ENCODE measurements at places on chromosomes 1 and 21.

DNA sequence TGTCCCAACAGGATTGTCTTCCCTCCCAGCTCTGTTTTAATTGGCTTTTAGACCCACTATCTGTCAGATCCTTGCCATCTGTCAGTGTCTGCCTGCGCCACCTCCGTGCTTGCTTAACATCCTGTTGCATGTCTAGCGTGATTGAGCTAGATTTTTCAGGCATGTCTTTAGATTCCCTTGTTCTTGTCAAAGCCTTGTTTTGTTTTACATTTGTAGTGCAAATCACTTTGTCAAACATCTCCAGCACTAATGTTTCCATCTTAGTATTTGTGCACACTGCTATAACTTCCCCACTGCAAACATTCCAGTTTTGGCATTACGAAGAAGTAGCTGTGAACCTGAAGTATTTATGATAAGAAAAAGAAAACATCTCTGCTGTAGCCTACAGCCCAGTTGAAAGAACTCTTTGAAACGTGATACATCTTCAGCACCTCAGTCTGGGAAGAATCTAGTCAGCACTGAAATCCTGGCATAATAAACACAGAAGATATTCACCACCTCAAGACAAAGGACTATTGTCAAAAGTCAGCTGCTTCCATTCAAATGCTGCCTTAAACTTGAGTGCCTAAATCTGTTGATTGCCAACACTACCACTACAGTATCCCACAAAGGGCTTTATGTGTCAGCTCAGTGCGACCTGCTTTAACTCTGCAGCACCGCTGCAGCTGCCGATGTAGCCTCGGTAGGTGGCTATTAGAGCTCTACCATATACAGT is 105.0 kb downstream of the FNBP1L start:
- peaks cover 3% of the 10 kb centered on the region for H3K4me1 ChIP-seq
- H3K27me3 ChIP-seq: no peaks in the 10 kb centered on the region
- H3K27ac ChIP-seq: no peak overlapping the region
- no peak overlapping the region for H3K4me3 ChIP-seq
- peak; percentile 13 for DNase-seq

- peaks cover 2% of the 10 kb centered on the region for H3K4me1 ChIP-seq
- no peaks in the 10 kb centered on the region for H3K36me3 ChIP-seq
- no peak for DNase-seq
- H3K4me3 ChIP-seq: no peak overlapping the region
- no peaks in the 10 kb centered on the region for H3K27me3 ChIP-seq
- H3K27ac ChIP-seq: no peak overlapping the region
Observed at GRCh38 chr1:58874757-58875755, 91.2 kb upstream of the JUN start.

- no peaks in the 10 kb centered on the region for H3K36me3 ChIP-seq
- no peak overlapping the region for H3K27ac ChIP-seq
- DNase-seq: no peak
- H3K27me3 ChIP-seq: no peaks in the 10 kb centered on the region
- H3K4me1 ChIP-seq: no peaks in the 10 kb centered on the region
- no peak overlapping the region for H3K4me3 ChIP-seq
Observed at GRCh38 chr1:234526922-234527321, 47.9 kb upstream of the TARBP1 start.

- H3K4me3 ChIP-seq: no peak overlapping the region
- H3K36me3 ChIP-seq: no peaks in the 10 kb centered on the region
- no peak for DNase-seq
- no peaks in the 10 kb centered on the region for H3K27me3 ChIP-seq
- no peak overlapping the region for H3K27ac ChIP-seq
- no peaks in the 10 kb centered on the region for H3K4me1 ChIP-seq
Observed at GRCh38 chr1:63772201-63772600, 1.6 kb upstream of the ROR1 start.

GRCh38 chr1:52907812-52908153 is 13.8 kb downstream of the ECHDC2 start:
- no peaks in the 10 kb centered on the region for H3K36me3 ChIP-seq
- no peak for DNase-seq
- H3K4me3 ChIP-seq: no peak overlapping the region
- H3K4me1 ChIP-seq: peaks cover 4% of the 10 kb centered on the region
- no peaks in the 10 kb centered on the region for H3K27me3 ChIP-seq

DNA sequence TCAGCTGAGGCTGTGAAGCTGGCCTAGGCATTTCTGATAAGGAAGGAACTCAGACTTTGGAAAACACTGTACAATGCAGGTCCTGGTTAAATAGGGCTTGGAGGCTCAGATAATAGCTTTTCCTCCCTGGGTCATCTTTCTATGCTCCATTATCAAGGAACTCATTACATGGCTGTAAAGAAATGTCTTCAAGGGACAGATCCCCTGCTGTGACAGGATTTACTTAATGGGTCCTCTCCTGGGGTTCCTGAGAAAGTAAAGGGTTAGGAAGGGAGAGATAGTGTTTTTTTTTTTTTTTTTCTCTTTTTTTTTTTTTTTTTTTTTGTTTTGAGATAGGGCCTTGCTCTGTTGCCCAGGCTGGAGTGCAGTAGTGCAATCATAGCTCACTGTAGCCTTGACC is 14.1 kb upstream of the SVBP start:
- H3K27me3 ChIP-seq: no peaks in the 10 kb centered on the region
- H3K4me3 ChIP-seq: no peak overlapping the region
- no peak for DNase-seq
- H3K27ac ChIP-seq: no peak overlapping the region

- no peak overlapping the region for H3K27ac ChIP-seq
- no peaks in the 10 kb centered on the region for H3K36me3 ChIP-seq
- H3K27me3 ChIP-seq: no peaks in the 10 kb centered on the region
- H3K4me3 ChIP-seq: no peak overlapping the region
- no peaks in the 10 kb centered on the region for H3K4me1 ChIP-seq
- no peak for DNase-seq
Observed at GRCh38 chr1:60402816-60403215, 329.2 kb upstream of the C1orf87 start.

DNA sequence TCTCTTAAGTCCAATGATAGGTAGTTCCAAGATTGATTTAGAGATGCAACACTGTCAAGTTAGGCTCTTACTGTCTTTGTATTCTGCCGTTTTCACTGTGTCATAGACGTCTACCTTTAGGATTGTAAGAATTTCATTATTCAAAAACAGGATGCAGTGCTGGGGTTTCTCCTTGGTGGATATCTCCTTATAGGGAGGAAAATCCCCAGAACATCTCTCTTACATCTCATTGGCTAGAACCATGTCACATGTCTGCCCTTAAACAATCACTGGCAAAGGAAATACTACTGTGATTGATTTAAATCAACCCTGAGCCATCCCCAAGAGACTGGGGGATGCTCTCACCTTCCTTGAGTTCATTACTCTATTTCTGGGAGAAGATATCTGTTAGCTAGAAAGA is 10.9 kb upstream of the FUBP1 start:
- no peak overlapping the region for H3K27ac ChIP-seq
- H3K4me1 ChIP-seq: no peaks in the 10 kb centered on the region
- H3K36me3 ChIP-seq: no peaks in the 10 kb centered on the region

GRCh38 chr1:105608713-105609112 is 1447.8 kb upstream of the PRMT6 start:
- no peak overlapping the region for H3K27ac ChIP-seq
- no peaks in the 10 kb centered on the region for H3K4me1 ChIP-seq
- no peaks in the 10 kb centered on the region for H3K27me3 ChIP-seq
- DNase-seq: no peak

- H3K4me3 ChIP-seq: no peak overlapping the region
- no peaks in the 10 kb centered on the region for H3K4me1 ChIP-seq
- H3K27ac ChIP-seq: no peak overlapping the region
- no peak for DNase-seq
Observed at GRCh38 chr1:107153014-107153413, 12.2 kb downstream of the NTNG1 start.

- H3K36me3 ChIP-seq: no peaks in the 10 kb centered on the region
- no peak for DNase-seq
- no peak overlapping the region for H3K27ac ChIP-seq
- no peak overlapping the region for H3K4me3 ChIP-seq
Observed at GRCh38 chr1:95520390-95520789, 286.4 kb downstream of the RWDD3 start.

Data from iPS DF 6.9 (cell line).